ENCODE measurements at places on chromosomes 1 and 21.

DNA sequence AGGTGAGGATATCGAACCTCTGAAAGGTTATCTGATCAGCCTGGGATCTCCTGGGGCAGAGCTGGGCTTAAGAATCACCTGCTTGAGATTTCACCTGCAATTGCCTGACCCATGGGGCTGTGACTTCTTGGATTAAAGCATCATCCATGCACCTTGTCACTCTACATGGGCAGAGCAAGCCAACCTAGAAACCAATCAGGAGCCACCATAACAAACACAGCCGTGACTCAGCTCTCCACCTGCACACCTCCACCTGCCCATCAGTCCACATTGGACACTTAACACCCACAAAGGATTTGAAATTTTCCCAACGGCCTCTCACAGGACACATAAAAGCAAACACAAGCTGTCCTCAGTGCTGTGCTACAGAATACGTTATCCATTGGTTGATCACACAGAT lies 35.1 kb upstream of the ETS2 start:
- DNase-seq, result no peak

DNA sequence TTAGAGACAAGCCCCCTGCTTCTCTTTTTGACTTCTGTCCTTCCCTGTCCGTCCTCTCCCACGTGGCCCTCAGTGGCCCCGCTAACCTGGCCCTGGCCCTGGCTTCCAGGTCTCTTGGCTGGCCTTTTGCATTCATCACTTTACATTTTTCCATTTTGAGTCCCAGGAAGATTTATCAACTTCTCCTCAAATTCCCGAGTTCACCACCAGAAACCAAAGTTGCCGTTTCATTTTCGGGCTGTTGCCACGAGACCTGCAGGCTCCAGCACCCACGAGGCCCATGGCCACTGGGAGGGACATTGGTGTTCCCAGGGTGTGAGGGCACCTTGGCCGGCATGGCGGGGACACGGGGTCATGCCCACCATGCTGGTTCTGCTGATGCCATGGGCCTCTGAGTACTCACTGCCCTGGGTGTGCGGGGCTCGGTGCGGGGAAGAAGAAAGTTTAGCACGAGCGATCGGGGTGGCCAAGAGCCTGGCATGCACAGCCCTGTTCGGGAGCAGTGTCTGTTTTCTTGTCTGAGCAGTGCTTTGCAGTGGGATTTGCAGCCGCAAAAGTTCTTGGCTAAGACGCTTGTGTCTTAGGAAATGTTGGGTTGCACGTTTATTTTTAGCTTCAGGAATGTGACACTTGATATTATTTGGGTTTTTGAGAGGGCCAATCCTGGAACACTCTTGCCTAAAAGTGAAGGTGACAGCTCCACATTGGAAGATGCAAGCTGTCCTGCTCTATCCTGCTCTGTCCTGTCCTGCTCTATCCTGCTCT lies 40.4 kb upstream of the ADARB1 start:
- no peak for DNase-seq

DNA sequence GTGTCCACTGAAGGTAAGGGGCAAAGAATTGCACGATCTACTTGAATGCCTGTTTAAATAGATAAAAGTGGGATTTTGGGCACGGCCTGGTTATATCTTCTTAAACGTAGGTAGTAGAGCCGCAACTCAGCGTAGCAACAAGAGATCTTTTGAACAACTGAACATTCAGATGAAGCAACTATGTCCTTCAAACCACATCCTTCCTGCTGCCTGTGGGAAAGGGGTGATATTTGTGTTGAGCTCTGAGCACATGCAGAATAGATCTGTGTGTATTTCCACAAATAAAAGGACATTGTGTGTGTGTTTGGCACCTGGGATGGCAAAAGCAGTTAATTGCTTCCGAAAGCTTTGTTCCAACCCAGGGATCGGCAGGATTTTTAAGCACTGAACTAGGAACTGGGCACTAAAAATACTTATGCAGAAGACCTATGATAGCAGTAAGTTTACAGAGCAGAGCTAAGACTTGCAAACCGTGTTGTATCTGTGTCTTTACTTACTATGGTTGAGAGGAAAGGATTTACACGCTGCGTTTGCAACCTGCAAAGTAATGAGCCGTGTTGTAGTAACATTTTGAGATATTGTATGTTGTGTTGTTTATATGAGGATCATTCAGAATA lies 333.4 kb downstream of the CHRM3 start:
- DNase-seq, result peak; percentile 39

- DNase-seq, result no peak
These were observed 19.4 kb upstream of the GNG5 start for GRCh38 chr1:84525779-84526178.

DNA sequence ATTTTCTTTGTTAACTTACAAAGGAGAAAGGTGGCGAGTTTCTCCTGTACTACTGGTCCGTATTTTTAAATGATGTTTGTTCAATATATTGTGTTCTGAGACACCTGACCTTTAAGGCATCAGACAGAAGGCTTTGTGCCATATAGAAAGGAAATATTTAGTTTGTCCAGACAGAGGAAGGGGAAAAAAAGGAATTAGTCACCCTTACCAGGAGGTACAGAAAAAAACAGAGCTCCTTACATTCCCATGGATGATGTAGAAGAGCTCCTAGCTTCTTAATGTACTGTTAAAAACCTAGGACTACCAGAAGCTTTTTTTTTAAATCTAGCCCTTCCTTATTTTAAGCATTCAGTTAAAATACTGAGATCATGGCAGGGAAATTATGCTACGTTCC lies 12.4 kb upstream of the PODN start:
- no peak for DNase-seq

DNA sequence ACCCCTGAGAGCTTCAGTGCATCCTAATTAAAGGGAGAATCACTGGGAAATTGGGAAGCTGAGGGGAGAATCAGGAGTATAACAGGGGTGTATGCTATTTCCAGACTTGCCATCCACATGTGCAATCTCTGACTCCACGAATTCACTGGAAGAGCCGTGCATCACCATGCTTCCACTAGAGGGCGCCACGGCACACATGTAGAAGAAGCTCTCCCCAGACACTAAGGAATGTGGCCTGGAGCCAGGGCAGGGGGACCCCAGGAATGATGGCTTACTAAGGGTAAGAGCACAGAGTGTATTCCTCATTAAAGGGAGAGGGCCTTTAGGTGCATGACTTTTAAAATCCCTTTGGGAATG lies 81.5 kb downstream of the ABCA4 start:
- DNase-seq, result peak; percentile 22

DNA sequence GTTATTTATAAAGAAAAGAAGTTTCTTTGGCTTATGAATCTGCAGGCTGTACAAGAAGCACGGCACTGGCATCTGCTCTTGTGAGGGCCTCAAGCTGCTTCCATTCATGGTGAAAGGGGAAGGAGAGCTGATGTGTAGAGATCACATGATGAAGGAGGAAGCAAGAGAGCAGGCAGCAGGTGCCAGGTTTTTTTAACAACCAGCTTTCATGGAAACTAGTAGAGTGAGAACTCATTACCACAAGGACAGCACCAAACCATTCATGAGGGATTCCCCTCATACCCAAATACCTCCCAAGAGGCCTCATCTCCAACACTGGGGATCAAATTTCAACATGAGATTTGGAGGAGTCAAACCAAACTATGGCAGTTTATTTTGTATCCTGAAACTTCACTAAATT lies 85.8 kb upstream of the CAMK1G start:
- DNase-seq, result peak; percentile 37

GRCh38 chr1:175078629-175079028 lies 11.0 kb downstream of the TNN start:
- DNase-seq, result no peak

DNA sequence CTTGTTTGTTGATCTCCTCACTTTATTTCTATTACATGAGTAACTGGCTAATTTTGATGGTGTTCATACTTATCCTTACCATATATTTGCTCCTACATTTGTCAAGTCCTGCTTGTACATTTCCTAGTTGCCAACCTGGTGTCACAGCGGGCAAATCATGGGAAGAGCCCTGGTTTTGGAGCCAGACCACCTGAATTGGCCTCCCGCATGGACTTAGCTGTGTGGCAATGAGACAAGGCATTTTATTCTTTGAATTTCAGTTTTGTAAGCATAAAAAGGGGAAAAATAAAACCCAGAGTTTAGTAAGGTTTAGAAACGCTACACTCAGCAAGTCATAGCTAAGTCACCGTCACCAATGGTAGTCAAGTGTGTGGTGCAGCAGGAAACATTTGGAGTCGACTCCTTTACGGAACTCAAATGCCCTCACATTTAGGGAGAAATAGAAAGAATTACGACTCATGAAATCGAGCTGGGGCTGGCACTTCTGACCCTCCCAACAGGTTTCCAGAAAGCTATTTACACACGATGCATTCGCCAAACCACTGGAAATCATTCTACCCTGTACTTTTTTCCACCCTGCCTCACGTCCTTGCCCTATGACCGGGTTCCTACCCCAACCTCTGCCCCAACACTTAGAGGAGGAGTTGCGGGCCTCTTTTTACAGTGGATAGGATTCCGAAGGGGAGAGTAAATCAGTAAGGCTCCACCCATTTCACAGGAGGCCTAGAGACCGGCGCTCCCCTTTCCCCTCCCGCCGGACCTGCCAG lies 492 bp upstream of the PGM1 start:
- peak; percentile 70 for DNase-seq

GRCh38 chr1:154964359-154964758 lies 2.8 kb upstream of the PYGO2 start:
- DNase-seq, result no peak

DNA sequence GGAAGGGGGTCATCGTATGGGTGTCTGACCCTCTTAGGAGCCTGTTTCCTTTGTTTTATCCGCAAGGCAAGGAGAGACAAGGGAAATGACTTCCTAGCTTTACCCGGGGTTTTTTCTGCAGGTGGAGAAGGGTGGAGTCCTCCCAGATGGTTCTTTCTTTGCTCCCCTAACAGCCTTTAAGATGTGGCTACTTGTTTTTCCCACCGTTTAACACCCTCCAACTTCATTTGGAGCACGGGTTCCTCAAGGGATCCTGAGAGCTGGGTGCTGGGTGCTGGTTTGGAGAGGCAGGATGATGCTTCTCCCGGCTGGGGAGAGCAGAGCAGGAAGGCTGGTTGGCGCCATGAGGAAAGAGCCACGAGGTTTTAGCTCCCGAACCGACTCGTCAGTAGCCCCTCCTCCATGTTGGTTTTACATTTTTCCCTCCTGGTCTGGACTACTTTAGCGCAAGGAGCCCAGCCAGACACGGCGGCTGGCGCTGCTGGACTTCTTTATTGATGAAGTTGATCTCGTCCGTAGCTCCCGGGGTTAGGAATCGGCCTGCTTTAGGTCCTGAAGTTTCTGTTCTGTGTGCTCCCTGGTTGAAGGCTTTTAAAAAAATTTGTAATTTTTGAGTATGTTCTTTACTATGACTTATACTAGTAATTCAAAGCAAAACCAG lies 1.4 kb downstream of the UCK2 start:
- DNase-seq, result peak; percentile 65

DNA sequence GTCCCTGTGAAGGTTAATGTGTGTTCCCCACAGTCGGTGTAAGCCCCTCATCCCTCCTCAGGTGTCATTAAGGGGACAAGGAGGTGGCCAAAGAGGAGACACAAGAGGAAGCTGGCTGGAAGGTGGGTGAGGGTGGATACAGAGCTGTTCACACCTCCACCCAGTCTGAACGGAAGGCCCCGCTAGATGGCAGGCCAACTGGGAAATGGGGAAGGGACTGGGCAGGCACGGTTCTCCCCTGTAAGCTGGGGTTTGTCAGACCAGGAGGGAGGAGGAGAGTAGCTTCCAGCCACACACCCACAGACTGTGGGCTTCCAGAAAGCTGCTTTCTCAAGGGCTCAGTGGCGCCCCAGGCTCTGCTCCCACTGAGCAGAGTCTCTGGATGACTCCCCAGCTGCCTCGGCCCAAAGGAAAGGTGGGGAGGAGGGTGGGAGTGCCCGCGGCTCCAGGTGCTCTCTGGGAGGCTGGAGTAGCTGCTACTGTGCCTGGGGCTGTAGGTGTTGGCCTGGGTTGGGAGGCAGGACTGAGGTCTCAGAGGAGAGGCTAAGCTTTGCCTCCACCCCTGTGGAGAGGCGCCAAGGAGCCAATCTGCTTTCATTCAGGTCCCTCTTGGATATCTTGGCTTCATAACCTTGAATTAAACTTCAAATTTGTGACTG lies 41.2 kb downstream of the PCP4 start:
- no peak for DNase-seq

DNA sequence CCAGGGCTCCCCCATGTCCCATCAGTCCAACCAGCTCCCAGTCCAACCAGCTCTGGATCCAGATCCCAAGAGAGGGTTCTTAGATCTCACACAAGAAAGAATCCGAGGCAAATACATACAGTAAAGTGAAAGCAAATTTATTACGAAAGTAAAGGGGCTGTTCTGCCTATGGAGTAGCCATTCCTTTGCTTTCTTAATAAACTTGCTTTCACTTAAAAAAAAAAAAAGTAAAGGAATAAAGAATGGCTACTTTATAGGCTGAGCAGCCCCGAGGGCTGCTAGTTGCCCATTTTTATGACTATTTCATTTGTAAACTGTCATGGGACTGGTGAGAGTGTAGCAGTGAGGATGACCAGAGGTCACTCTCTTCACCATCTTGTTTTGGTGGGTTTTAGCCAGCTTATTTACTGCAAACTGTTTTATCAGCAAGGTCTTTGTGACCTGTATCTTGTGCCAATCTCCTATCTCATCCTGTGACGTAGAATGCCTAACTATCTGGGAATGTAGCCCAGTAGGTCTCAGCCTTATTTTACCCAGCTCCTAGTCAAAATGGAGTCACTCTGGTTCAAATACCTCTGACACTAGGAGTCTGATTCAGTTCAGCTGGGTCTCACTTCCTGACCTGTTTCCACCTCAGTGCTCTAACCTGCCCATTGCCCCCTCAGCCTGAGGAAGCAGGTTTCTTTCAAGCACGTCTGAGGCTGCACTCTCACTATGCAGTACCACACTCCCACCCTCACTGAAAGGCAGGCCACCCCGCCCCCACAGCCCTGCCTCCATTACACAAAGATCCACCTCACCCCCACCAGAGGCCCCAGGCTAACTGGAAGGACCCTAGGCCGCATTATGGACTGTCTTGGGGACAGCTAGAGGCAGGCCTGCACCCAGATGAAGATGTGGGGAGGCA lies 26.5 kb upstream of the ATP2B4 start:
- DNase-seq, result peak; percentile 19

DNA sequence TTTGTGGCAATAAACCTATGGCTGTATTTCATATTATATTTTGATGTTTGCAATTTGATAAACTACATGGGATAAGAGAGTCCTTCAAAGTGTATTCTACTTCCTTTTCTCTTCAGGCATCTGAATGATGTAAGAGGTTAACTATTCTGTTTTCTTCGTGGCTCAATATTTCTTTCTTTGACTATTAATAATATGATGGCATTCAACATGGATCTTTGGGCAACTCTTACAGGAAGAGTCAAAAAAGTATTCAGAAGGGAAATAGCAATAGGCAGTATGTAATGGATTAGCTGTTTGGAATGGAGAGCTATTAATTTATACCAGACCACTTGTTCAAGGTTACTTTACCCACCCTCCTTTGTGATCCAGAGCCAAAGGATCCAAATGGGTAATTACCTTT lies 74.4 kb downstream of the HMCN1 start:
- no peak for DNase-seq

GRCh38 chr1:38789498-38790169 lies 69.9 kb downstream of the RRAGC start:
- no peak for DNase-seq

All from MM.1S (cell line).